ENCODE measurements at places on chromosomes 11 and 22.

- DNase-seq = no peak
Measured at GRCh38 chr11:33001281-33001680, 14.4 kb upstream of the DEPDC7 start.

GRCh38 chr22:47193606-47194329, 431.3 kb downstream of the TBC1D22A start:
- DNase-seq = no peak

GRCh38 chr22:32232191-32232830, 22.8 kb downstream of the SLC5A4 start:
- DNase-seq = no peak

GRCh38 chr11:92388380-92388779, 163.8 kb downstream of the FAT3 start:
- no peak for DNase-seq

- DNase-seq = no peak
Measured at GRCh38 chr11:12436266-12436665, 58.9 kb downstream of the PARVA start.
